ENCODE measurements at places on chromosomes 1 and 21.
A peak's percentile ranks its signal among the peaks of the same experiment; 100 is the strongest.

DNA sequence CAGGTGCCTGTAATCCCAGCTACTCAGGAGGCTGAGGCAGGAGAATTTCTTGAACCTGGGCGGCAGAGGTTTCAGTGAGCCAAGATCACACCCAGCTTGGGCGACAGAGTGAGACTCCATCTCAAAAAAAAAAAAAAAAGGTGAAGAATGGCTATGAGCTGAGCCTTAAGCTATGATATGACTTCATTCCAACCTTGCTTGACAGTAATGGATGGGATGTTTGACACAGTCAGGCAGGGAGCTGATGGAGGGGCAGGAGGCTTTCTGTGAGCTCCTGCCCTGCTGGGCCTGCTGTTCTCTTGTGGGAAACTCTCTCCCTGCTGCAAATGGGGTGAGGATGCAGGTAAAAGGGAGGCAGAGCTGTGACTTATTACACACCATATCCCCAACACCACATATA, 27.6 kb downstream of the NCF2 start:
- DNase-seq, result peak; percentile 27

- DNase-seq, result no peak
Measured at GRCh38 chr1:241696172-241696814, 44.2 kb downstream of the WDR64 start.

DNA sequence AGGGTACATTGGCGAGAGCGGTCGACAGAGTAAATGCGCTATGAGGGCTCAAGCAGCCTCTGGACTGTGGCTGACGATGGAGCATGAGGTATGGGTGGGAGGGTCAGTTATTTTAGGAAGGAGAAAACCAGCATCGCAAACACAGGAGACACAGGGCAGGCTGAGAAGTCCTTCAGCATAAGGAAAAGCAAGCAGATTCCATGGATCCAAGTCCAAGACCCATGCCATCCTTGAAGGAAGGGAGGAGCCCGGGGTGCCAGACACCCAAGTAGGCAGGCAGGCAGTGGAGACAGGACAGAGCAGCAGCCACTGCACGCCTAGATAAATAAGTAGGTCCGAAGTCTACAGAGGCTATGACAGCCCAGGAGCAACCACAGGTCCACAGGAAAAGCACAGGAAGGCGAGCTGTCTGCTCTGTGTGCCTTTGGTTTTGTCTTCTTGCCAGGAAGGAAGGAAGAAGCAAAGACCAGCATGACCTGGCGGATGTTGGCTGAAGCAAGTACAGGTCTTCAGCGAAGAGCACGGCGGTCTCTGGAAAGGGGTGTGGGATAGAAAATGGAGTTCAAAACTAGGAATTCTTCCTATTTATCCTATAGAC, 76.4 kb upstream of the SLC45A1 start:
- no peak for DNase-seq

- DNase-seq, result no peak
Measured at GRCh38 chr1:232837087-232837486, 31.9 kb downstream of the MAP10 start.

GRCh38 chr1:1137256-1138045, 21.6 kb upstream of the C1orf159 start:
- DNase-seq, result peak; percentile 72

DNA sequence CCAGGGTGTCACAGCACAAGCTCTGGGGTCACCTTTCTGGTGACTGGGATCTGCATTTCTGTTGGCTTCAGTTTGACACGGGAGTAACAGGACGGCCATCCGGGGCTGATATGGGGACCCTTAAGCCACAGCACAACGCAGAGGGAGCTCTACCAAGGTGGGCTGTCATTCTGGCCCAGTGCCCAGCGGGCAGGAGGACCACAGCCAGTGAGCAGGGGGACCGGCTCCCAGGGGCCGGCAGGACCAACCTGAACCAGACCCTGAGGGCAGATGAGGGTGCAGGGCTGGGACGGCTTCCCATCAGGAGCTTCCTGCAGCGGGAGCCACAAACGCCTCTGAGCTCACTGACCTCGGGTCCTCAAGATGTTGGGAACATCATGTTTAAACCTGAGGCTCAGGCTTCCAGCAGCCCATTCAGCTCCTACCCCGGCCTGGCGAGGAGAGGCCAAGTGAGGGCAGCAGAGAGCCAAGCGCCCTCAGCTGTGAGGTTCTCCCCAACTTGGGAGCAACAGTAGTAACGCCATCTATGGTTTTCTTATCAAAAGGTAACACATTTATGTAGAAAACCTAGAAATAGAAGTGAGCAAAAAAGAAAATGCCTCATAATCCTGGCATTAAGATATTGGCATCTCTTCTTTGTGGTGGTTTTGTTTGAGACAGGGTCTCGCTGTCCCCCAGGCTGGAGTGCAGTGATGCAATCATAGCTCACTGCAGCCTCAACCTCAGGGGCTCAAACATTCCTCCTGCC, 26.8 kb downstream of the TMEM201 start:
- peak; percentile 71 for DNase-seq

DNA sequence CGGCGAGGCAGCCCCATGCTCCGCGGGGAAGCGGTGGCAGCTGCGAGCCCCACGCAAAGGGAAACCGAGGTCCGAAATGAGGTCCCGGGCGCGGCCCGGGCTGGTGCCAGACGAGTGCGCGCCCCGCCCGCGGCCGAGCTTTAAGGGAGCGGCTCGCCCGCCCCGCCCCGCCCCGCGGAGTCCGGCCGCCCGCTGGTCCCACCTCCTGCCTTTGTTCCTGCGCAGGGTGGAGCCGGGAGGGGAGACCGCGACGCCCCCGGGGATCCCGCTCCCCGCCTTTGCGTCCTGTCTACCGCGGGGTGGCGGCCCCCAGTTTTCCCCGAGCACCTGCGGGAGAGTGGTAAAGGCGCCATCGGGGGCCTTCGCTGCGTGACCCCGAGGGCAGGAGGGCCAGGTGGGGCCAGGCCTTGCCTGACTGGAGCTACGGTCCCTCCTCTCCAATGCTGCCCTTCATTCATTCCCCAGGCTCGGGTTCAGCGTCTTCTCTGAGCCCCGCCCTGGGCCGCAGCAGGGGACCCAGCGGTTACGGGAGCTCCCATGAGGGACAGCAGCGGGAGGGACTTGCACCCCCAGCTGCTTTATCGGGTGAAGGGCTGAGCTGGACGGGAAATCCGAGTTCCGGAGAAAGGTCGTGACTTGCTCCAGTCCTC, at the start of gene HES2:
Gene HES2 (minus strand): TSS at position 116 of the 650 bp plus-strand sequence. CDS start 99 bp downstream, at position 17.
- no peak for DNase-seq

DNA sequence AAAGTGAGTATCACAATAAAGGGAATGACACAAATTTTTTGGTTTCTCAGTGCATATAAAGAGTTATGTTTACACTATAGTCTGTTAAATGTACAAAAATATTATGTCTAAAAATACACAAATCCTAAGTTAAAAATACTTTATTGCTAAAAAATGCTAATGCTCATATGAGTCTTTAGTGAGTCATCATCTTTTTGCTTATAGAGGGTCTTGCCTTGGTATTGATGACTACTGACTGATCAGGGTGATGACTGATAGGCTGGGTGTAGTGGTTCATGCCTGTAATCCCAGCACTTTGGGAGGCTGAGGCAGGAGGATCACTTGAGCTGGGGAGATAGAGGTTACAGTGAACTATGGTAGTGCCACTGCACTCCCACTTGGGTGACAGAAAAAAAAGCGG, 12.9 kb upstream of the NUF2 start:
- DNase-seq, result no peak

- no peak for DNase-seq
Measured at GRCh38 chr1:159201642-159202041, 3.0 kb upstream of the ACKR1 start.

DNA sequence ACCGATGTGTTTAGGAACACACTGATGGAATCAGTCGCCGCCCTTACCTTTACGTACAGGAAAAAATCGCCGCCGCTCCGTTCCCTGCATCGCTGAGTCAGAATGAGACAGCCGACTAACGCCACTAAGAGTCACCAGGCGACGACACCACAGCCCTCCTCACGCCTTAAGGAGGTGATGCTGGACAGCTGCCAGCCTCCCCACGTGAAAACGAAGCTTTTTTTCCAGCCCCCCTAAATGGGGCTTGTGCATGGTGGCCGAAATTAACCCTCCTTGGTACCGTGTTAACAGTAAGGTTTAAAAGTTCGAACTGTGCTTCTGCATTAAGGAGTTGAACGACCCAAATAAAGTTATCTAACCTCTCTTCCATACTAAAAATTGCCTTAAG, 511 bp downstream of the DNTTIP2 start:
- DNase-seq, result peak; percentile 83

DNA sequence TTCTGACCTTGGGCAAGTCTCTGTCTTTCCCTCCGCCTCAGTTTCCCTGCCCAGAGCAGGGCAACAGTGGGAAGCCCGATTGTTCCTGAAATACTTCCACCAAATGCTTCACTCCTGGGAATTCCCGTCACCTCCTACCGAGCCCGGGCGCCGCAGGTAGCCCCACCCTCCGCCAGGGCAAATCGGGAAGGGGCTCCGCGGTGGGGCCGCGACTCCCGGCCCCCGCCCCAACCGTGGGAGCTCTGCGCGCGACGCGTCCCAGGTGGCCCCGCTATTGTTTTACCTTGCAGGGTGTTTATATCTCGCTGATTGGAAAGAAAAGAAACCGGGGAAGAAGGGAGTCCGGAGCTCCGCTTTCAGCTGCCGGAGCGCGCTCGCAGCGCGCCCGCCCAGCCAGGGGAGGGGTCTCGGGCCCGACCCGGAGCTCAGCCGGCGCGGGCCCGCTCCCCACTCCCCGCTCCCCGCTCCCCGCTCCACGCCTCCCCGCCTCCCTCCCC, 407 bp downstream of the IGSF3 start:
- DNase-seq, result no peak

GRCh38 chr1:17970757-17971156, 136.8 kb upstream of the IGSF21 start:
- no peak for DNase-seq

GRCh38 chr1:205456868-205457745, 1.3 kb upstream of the BLACAT1 start:
- DNase-seq, result no peak

DNA sequence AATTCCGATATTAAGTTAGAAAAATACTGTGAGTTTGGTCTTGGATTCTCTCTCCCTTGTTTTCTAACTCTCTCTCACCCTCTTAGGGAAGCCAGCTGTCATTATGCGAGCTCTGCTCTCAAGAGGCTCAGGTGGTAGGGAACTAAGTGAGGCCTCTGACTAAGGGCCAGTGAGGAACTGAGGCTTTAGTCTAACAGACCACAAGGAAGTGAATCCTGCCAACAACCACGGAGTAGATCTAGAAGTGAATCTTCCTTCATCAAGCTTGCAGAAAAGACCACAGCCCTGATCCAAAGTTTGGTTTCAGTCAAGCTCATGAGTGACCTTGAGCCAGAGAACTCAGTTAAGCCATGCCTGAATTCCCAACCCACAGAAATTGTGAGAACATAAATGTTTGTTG, 180.1 kb upstream of the PRMT6 start:
- no peak for DNase-seq

- peak; percentile 71 for DNase-seq
Measured at GRCh38 chr1:197774466-197775281, 606 bp downstream of the DENND1B start.

- DNase-seq, result no peak
Measured at GRCh38 chr1:2193514-2194281, 874 bp downstream of the FAAP20 start.

DNA sequence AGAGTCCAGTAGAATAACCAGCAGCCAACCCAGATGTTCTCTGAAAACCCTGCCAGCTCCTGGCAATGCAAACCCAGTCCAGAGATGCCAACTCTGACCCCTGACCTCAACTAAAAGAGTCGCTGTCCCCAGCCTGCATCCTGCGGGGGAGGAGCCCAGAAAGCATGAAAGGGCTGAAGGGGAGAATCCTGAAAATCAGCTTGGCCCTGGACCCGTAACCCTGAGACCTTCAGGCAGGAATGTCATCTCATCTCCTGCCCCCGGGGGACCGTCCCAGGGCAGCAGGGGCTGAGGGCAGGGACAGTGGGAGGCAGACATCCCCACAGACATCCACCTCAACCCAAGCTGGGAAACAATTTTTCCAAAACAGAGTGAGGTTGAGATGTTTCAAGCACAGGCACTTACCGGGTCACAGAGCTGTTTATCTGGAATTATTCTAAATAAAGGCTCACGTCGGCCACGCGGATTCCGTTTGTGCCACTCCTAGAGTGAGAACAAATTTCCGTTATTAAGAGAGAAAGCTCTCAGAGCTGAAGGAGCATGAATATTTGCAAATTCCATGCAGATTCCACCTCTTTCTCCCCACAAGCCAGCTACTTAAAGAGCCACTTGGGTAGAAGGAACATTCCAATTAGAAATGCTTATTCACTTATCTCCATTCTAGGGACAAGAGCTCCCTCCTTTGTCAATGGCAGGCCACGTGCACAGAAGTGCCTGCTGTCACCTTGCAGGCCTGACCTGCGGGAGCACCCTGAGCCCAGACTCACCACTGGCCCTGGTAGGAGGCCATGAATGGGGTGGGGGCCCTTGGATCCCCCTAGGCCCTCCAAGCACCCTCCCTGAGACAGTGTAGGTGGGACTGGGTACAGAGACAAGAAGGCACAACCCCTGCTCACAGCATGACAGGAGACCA, 240.1 kb downstream of the NPHP4 start:
- no peak for DNase-seq

DNA sequence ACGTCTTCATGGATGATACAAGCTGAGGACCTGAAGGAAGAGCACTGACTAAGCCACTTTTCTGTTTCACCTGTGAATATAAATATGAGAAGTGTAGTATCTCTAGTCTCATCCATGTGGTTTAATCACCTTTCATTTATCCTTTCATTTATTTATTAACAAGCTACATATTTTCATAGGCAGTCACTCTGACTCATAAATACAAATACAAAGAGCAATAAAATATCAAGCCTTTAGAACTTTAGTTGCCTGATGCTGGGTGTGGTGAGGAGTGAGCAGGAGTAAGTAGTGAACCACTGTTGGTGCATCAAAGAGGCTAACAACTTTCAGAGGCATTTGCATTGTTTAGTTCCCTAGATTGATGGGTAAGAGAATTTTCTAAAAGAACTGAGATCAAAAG, 269.0 kb upstream of the C1orf87 start:
- no peak for DNase-seq

DNA sequence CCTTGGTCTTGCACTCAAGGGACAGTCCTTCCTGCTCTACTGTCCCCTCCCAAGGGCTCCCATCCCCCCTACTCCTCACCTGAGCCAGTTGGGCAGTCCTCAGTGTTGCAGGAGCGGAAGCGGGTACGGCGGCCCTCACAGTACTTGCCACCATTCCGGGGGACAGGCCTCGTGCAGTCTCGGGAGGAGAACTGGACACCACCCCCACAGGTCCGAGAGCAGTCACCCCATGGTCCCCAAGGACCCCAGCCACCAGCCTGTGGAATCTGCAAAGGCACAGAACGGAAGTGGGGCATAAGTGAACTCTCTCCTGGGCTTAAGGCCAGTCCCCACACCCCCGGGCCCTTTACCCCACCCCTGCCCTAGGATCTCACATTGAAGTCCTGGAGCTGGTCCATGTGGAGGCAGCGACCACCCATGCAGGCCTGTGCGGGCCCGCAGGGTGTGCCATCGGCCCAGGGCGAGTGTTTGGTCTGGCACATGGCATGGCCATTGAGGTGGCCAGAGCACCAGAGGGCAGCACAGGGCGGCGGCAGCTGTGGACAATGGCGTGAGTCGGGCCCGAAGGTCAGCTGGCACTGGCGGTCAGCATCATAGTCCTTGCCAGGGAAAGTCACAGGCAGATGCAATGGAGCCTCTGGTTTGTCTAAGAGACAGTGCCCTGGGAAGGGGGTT, 5.2 kb downstream of the ADAMTS4 start:
- no peak for DNase-seq
